NCI-H2029 (cell line): ENCODE measurements at places on chromosomes 2 and 18.

DNA sequence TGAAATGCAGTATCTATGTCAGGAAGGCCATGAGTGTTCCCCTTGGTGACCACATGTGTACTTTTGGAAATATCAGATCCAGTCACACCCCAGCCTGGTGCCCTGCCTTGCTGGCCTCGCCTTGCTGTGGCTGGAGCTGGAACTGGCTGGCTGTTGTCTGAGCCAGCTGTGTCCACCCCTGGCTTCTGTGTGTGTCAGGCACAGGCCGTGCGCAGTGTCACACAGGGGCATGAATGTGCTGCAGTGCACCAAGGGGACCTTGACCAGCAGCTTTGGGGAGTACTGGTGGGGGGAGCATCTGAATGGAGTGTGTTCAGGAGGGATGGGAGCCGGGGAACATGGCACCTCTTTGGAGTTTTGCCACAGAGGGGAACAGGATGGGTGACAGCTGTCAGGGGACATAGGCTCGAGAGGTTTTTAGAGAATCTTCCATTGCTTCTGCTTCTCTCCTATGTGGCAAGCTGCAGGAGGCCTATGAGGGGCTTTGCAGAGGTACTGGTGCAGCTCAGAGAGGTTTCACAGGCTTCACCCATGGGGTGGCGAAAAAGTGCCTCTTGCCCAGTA is 44.7 kb upstream of the FAHD2A start:
- DNase-seq = no peak

DNA sequence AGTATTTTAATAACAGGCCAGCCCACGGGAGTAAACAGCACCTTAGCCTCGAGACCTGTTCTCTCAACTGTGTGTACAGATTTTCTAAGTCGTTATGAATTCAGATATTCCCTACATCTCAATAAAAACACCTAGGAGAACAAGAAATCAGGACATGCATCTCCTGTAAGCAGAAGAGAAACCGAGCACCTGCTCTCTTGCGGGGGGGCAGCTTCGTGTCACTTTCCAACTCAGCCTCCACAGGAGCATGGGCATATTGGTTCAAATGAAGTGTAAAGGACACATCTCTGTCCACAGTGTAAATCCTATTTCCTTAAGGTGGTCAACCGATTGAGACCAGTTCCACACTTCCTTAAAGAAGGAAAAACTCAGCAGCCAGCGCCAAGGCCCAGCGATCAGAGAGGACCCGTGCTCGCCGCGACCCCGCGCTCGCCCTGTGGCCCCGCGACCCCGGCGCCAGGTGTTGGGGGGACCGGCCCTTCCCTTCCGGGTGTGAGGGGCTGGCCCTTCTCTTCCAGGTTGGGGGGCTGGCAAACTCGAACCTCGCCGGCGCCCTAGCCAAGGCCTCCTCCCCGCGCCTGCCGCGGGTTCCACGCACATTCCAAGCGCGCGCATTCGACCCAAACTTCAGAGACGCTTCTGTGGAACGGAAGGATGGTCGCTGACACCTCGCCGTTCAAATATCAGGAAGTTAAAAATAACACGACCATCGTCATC is 652 bp downstream of the SH3YL1 start:
- DNase-seq = no peak

DNA sequence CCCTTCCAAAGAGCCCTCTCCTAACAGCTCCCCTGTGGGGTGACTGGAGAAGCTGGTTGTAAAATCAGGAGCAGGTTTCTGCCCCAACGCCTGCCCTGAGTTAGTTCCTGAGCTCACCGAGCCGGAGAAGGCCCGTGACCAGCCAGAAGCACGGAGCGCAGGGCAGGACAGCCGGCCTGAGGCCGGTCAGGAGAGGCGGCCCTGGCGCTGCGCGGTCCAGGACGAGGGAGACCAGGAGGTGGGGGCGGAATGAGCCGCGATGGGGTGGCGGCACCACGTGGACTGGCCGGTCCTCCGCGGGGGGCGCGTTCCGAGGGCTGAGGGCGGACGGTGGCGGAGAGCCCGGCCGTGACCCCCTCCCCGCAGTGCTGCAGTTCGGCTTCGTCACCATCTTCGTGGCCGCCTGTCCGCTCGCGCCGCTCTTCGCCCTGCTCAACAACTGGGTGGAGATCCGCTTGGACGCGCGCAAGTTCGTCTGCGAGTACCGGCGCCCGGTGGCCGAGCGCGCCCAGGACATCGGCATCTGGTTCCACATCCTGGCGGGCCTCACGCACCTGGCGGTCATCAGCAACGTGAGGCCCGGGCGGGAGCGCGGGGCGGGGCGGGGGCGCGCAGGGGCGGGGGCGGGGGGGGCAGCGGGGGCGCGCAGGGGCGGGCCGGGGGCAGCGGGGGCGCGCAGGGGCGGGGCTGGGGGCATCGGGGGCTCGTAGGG is 29.0 kb downstream of the ANO7 start:
- peak; percentile 52 for DNase-seq

GRCh38 chr2:176106581-176107539 is at the start of gene HOXD11:
Gene HOXD11 (plus strand): TSS chr2:176107280. CDS start chr2:176107356, 76 bp downstream.
- peak; percentile 75 for DNase-seq

DNA sequence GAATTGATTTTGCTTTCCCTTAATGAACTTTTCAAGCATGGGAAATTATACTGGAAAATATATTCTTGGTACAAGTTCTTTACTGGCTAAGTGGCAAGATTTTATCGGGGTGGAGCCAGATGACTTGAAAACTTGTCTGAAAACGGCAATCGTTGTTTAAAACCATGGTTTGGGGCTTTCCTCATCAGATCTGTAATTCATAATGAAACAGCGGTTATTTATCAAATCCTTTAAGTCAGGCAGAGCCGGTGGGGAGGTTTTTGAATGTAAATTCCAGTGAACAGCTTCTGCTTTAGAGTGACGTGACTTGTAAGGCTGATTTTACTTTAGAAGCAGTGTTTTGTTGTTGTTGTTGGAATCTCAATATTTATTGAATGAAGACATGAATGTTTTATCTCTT is 2.6 kb downstream of the SEC11C start:
- no peak for DNase-seq

DNA sequence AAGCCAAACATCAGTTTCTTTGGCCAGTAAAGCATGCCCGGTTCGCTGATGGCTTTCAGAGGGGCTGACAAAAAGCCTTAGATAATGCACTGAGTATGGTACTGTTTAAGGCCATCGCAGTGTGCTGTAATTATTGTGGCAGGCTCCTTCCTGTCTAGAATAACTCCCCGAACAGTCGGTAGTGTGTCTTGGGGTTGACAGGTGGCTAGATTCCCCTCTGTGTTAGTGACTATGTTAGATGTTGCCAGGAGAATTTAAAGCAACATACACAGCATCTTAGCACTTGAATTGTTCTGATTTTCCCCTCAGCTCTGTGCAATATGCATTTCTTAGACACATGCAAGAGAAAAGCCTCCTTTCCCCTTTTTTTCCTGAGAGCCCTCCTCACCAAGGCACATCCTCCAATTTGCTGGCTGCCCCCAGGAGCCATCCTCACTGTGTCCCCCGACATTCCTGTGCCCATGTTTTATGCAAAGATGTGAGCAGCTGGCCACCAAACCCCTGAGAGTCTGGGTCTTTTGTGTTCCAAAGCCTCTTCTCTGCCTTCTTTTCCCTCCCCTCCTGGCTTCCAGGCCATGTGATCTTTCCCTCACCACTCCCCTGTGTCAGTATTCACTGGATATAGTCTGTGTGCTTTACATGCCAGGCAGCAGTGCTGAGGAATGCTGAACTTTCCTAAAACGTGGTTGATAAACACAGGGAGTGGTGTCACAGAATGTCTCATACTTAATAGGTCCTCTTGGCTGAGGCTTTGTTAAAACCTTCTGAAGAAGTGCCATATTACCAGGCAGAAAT is 331.5 kb downstream of the HRH4 start:
- DNase-seq = no peak

DNA sequence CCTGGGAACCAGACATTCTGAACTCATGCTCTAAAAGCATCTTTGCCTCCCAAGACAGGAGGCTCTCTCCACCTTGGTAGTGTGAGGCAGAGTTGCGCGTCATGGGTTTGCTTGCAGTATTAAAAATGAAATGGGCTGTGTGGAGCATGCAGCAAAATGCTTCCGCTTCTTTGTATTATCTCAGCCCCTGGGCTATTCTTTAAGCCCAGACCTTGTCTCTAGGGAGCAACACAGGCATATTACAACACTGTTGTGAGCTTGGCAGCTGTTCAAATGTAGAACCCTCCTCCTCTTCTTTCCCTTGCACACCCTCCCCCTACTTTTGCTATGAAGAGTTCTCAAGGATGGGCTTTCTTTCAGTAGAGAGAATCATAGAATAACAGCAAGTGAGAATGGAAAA is 185.1 kb upstream of the LHCGR start:
- no peak for DNase-seq

DNA sequence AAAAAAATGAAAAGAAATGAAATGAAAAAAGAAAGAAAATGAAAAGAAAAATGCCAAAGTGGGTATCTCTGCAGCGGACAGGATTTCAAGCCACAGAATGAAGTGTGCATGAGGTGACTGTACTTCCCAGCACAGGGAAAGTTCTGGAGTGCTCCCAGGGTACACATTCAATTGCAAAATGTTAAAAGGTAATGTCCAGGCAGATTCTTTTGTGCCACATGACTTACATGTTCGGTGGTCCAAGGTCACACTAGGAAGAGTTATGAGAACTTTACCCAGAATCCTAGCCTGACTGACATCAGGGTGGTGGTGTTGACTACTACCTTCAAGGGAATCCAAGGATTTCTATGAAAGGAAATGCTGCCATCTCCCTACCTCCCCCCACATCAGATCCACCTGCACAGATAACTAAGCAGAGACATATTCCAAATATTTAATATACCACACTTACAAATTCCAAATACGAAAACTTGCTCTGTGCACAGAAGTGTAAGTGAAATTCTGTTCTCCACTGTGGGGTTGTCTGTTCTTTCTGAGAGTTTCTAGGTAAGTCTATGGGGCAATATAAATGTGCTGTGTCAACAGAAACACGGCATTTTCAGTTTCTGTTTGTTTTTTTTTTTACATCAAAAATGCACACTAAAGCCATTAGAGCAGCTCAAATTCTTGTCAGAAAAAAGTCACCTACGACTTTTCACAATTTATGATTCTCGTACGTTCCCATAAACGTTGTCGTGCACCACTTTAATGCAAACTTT is 56.6 kb downstream of the CABYR start:
- DNase-seq = no peak

GRCh38 chr2:74025971-74026612 is 41.4 kb downstream of the TET3 start:
- DNase-seq = no peak

DNA sequence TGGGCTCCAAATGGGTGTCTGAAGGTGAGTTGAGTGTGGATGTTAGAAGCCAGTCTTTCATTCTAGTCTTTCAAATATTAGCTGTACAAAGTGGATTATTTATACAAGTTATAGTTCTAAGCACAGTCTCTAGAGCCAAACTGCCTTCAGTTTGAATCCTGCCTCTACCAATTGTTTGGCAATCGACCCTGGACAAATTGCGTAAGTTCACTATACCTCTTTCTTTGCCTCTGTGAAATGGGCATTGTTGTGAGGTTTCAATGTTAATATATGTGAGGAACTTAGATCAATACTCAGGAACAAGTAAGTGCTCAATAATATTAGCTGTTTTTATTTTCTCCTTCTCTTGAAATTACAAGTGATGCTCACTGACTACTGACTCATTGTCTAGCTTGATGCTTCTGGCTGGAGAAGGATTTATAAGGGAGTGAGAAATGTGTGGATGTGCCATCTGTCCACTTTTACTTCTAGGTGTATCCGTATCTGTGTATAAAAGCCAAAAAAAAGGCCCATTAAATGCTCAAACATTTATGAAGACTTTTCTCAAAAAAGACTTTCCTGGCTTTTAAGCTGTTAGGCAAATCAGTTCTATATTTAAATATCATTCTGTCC is 48.1 kb upstream of the RAPH1 start:
- no peak for DNase-seq

GRCh38 chr2:85243101-85244072 is 84.4 kb downstream of the TGOLN2 start:
- peak; percentile 13 for DNase-seq

DNA sequence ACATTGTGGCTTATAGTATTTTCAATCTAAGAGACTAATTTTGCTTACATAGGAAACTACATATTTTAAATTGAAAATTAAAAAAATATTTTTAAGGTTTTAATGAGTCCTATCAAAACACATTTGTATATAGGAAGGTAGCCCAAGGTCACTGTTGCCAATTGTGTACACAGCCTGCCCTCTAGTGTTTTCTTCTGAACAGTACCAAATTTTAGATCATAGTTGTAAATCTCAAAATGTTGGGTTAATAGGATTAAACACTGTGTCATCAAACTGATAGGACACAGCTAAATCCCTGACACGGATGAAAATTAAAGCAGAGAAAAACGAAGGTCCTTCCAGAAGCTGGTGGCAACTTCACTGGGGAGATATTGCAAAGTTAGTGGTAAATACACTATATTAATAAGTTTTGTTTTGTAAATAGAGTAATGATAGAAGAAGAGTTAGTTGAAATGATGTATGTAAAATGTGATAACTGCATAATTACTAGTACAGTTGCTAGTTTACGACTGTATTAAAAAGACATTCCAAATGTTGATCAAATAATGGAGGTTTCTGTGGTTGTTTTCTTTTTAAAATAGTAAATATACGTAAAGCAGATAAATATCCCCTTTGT is 19.7 kb downstream of the CLUL1 start:
- peak; percentile 0 for DNase-seq

DNA sequence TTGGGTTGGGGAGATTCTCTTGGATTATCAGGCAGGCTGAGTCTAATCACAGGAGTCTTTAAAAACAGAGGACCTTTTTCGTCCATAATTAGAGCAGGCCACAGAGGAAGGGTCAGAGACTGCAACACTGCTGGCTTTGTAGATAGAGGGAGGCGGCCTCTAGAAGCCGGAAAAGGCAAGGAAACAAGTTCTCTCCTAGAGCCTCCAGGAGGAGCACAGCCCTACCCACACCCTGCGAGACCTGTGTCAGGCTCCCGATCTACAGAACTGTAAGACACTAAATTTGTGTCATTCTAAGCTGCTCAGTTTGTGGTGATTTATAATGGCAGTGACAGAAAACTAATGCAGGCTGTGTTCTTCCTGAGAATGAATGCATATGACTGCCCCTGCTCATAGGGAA is 15.3 kb downstream of the ID2 start:
- no peak for DNase-seq

GRCh38 chr18:44458777-44459176 is 221.9 kb upstream of the SETBP1 start:
- DNase-seq = no peak

GRCh38 chr2:3517948-3518495 is 1.3 kb downstream of the ADI1 start:
- peak; percentile 67 for DNase-seq

DNA sequence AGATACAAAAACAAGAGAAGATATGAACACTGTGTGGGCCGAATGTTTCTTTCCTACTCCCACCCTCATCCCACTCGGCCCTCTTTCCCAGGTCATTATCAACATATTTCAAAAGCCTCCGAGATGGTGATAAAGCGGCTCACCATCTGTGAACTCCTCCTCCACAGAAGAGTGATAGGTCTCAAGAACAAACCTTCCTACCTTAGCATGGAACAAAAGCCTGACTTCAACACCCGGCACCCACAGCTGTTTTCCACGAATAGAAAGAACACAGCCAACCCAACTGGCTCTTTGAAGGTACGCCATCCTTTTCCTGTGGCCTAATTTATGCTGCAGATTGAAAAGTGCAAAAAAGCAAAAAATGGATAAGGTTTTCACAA is 28.8 kb downstream of the BCL2 start:
- no peak for DNase-seq
